Activated T-helper 17 cell treated with anti-CD3 and anti-CD28 coated beads, Interleukin-2, amount 50 U/mL, for 72 hours (primary cell): ENCODE measurements at places on chromosomes 3 and 15. TPM values are rescaled to one million over a fixed set of nuclear protein-coding genes. Genes with fewer than 3 reads are reported as not detected.

- H3K4me3 ChIP-seq: no peak overlapping the region
- H3K27ac ChIP-seq: no peak overlapping the region
- H3K4me1 ChIP-seq: peaks cover 10% of the 10 kb centered on the region
- H3K27me3 ChIP-seq: no peaks in the 10 kb centered on the region
These were observed 26.8 kb upstream of the PPP4R2 start for GRCh38 chr3:72969766-72970165.

The WDR49 gene
- total RNA-seq: 0.71 TPM

The SMAD6 gene
- 0.19 TPM for total RNA-seq

DNA sequence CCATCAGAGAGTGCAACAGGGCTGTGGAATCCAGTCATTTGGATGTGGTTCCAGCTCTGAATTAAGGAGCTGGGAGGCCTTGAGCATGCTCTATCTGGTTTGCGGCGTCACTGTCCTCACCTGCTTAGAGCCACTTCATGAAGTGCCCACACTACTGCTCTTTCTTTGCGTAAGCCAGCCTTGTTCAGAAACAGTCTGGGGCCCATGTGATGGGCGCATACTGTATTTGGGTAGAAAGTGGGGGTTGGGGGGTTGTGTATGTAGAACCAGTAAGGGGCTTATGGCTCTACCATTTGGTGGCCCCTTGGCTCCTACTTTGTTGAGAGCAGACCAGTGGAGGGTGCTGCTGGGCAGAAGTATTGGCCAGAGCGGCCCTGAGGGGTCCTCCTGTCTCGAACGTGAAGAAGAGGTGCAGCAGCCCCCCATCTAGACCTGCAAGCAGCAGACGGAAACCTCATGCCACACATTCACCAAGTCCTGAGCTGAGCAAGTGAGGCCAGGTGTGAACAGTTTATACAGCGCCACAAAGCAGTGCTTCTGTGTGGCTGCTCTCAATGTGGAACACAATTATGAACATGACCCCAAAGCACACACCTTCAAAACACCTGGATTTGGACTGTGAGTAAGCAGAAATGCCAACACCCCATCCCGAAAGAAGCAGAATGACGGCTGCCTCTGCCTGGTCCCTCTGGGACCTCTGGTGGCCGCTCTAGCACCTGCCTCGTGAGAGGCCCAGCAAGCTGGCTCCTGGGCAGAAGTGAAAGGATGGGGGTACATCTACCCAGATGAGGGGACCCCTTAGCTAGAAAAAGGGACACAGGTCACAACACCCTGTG is 26.6 kb downstream of the SRPRB start:
- no peak overlapping the region for H3K27ac ChIP-seq
- no peak for ATAC-seq
- H3K36me3 ChIP-seq: no peaks in the 10 kb centered on the region
- peaks cover 3% of the 10 kb centered on the region for H3K27me3 ChIP-seq

The C3orf22 gene
- not detected for total RNA-seq
